ENCODE measurements at places on chromosomes 6 and 20.
A peak's percentile ranks its signal among the peaks of the same experiment; 100 is the strongest.

DNA sequence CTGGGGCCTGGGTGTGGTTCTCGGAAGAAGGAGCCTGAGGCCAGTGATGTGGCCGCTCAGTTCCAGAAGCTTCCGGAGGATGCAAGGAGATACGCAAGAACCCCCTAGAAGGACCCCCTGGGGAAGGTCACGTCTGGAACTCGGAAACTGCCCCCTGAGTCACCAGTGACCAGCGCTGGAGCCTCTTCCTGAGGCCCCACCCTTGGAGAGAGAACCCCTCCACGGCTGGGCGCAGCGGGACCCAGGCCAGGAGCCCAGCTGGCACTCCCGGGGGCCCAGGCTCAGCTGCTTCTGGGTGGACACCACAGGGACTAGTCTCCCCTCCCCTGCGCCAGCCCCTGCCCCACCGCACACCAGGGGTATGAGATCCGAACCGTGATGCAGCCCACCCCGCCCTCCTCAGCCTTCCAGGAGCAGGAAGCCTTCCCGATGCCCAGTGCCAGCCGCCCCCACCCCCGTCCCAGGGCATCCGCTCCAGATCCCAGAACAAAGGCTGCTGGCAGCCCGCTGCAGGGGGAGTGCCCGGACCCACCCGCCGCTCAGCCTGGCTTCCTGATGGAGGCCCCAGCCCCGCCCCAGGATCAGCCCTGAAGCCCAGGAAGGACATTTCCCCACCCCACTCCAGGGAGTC, 7.5 kb downstream of the LAMA5 start:
- no peak for DNase-seq

DNA sequence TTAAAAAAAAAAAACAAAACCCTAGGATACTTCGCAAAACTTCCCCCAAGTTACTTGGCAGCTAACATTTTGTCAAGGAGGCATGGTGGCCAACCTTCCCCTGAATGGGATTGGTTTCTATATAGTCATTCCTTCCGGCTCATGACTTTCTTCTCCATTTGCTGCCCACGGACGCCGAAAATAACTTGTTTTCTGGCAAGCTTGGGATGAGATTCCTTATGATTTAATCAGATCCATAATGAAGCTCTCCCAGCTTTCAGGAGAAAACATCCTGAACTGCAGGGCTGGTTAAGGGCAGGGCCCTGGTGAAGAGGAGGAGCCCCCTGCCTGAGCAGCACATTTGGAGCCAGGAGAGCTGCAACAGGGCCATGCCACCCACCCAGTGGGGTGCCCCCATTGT, 49.9 kb downstream of the PPP1R16B start:
- DNase-seq, result peak; percentile 62

- DNase-seq, result no peak
Observed at GRCh38 chr6:20630617-20631548, 96.6 kb downstream of the CDKAL1 start.

DNA sequence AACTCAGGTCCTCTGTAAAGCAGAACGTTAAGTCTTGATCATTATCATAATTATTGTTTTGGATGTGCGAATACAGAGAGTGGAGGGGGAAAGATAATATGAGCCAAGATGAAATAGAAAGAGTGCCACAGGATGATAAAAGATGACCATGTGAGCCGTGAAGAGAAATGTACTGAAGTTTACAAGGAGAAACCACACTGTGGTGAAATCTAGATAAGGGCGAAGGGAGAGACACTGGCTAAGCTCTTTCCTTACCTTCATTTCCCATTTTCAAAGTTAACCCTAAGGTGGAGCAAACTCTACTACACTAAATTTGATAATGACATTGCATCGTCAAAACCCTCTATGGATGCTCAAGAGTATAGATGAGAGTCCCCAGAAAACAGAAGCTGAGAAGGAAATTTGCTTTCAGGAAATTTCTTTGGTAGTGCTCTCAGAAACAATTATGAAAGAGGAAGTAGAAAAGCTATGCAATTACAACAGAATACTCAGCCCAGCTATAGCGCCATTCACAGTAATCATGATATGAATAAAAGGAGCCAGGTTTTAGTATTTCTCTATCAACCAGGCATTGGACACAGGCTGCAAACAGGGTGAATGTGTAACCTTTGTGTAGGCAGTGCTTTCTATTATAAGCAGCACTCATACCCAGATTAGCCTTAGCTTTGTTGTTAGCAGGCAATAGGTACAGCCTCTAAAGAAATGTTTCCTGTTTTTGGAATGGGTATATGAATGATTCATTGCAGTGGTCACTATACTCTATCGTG, 1080.7 kb downstream of the GRIK2 start:
- no peak for DNase-seq

DNA sequence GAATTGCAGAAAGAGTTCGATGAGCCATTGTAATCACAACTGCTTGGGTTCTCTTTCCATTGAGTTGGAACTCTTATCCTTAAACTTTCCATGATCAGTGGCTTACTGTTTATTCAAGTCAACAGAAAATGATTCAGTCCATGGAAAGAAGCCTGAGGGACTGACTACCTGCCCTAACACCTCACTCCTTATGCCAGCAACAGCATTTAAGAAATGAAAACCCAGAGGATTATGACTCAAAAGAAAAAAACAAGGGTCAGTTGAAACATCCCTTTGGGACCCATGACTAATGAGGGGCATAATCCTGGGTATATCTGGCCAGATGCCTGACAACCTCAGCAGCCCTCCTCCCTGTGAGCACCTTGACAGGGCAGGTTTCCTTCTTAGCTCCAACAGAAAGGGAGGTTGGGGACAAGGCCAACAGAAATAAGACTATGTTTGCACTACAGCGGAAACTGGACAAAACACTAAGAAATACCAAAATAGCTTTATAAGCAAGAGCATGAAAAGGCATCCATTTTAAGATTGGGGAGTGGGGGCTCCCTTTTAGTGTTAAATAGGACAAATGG, 106.7 kb downstream of the MAP3K5 start:
- DNase-seq, result no peak

GRCh38 chr6:158095031-158095430, 73.0 kb downstream of the SERAC1 start:
- DNase-seq, result no peak

DNA sequence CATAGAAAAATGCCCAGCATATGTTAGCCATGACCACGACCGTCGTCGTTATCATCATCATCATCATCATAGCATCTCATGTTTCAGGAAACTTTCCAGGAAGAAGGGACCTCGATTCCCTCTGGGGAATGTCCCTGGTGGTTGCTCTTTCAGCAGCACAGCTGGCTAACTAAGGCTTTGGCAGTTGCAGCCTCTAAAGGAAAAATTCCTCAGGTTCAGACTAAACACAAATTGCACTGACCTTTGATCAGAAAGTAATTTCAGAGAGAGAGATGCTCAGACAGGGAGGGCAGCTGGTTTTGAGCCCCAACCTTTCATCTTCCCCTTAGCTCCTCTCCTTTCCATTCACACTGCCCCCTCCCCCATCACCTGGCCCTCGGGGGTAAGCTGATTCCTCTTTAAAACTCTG, 5.6 kb upstream of the CFB start:
- peak; percentile 78 for DNase-seq

DNA sequence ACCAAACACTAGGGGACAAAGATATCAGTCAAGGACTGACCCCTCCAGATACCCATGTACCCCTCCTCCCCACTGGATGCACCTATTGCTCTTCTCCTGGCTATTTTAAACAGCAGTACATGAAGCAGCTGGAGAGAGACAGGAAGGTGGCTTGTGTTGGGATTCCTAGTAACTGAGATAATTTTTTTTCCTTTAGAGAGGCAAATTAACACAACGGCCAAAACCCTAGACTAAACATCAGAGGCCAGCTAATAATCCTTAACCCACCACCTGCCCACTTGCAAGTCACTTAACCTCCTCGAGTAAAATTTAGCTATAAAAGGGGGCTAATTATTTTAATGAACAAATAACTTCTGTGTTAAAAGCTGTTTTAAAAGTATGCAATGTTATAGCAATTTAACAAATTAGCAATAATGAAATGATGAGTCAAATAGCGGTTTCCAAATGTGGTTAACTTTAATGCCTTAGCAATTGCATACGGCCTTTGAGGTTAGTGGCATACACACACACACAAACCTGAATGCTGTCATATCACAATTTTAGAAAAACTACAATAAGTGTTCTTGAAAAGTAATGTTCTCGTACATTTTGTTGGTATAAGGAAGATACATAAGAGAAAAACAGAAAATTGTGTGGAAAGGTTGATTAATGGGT, 151.7 kb downstream of the FRK start:
- DNase-seq, result no peak

- DNase-seq, result no peak
Observed at GRCh38 chr20:2379511-2380229, 1.0 kb upstream of the TGM6 start.

DNA sequence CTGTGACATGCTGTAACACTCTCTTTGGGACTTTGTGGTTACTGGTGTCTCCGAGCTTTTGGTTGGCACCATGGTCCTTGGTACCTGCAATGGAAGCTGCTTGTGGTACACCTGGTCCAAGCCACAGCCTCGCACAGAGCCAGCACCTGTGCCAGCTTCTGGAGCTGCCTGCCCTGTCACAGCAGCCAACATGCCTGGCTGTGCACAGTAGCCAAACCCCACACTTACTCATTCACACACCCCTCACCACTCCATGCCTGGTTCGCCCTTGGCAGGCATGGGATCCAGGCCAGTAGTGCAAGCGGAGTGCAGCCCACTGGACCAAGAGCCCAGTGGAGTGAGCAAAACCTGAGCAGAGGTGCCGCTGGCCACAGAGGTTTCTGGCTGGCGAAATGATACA, 459.9 kb downstream of the TBC1D32 start:
- no peak for DNase-seq

- no peak for DNase-seq
Observed at GRCh38 chr20:21781446-21782075, 76.1 kb downstream of the PAX1 start.

- DNase-seq, result no peak
Observed at GRCh38 chr20:25212242-25212641, 16.7 kb downstream of the ENTPD6 start.

DNA sequence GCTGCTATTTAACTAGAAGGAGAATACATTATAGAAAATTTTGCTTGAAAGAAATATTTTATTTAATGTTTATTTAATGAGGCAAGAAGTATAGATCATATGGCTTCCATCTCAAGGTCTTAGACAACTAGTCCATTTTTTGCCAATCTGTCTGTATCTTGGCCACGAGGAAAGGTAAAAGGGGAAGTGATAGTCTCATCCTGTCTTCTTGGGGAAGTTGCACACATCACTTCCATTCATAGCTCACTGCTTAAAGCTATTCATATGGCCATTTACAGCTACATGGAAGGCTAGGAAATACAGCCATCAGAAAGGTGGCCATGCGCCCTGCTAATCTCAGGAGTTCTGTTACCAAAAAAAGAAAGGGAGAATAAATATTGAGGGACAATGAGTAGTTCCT, 50.8 kb downstream of the METTL24 start:
- DNase-seq, result no peak

Measured in EH (cell line).